ENCODE measurements at places on chromosomes 12 and 14.

DNA sequence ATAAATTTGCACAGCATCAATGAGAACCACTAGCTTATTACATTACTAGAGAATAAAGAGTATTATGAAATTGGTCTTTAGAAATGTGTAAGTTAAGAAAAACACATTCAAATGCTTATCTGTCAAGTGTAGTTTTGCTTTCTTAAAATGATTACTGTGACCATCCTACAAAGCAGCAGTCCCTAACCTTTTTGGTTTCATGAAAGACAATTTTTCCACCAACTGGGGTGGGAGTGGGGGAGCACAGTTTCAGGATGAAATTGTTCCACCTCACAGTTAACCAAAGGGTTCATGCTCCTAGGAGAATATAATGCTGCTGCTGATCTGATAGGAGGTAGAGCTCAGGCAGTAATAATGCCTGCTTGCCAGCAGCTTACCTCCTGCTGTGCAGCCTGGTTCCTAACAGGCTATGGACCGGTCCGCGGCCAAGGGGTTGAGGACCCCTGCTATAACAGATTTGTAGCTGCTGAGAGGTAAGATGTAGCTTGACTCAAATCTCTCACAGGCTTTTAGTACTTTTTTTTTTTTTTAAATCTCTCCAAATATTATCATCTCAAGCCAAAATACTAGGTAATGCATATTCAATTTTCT lies 45.4 kb downstream of the PPP4R3A start:
- DNase-seq: no peak

DNA sequence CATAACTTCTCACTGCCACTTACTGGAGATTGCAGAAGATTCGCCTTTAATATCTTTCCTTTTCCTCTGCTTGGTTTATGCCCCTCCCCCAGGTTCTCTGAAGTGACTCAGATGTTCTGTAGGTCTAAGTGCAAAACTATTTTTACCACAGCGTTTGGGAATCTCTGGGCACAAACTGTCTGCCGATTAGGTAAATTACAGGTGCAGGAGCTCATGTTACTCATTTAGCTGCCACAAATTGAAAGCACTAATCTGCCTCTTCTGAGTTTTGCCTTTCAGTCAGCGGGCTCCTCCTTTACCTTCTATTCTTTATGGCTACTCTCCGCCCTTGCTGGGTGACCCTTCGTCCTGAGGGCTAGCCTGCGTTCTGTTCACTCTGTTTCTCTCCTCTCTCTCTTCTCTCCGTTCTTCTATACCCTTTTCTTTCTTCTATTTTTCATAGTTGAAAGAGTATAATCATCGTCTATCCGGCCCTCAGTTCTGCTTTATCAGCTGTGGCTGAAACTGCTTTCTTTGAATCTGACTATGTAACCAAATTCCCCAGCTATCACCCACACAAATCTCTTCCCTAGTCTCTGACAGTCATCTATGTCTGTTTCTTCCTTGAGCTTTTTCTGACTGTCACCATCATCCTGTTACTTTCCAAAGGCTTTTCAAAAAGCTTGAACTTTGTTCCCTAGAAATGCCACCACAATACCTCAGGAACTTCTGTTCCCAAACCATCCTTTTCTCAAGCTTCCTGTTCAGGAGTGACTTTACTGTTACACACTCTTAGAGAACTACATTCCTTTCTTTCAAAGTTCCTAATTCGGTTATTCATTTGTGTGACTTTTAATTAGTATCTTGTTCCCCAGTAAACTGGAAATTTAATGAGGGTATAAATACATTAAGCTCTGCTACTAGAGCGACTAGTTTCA lies 4.3 kb upstream of the MYF6 start:
- DNase-seq: no peak

GRCh38 chr12:57195611-57196371 lies 20.8 kb upstream of the NXPH4 start:
- DNase-seq: no peak

- no peak for DNase-seq
Observed at GRCh38 chr12:99195474-99195873, 452.1 kb upstream of the GARIN6 start.

DNA sequence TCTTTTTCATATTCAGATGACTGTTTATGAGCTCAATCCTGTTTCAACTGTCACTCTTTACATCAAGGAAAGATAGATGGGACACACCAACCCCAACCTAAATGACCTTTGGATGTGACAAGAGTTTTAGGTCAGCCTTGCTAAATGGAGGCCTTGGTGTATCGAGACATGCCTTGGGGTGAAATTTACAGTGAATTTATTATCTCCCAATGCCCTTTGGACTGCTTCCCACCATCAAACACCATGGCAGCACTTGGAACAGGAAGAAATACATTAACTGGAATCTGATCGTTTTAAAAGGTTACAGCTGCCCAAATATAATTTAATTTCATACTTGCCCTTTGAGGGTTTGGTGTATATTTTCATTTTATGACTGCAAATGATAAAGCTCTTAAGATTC lies 327.6 kb downstream of the SOX5 start:
- no peak for DNase-seq

DNA sequence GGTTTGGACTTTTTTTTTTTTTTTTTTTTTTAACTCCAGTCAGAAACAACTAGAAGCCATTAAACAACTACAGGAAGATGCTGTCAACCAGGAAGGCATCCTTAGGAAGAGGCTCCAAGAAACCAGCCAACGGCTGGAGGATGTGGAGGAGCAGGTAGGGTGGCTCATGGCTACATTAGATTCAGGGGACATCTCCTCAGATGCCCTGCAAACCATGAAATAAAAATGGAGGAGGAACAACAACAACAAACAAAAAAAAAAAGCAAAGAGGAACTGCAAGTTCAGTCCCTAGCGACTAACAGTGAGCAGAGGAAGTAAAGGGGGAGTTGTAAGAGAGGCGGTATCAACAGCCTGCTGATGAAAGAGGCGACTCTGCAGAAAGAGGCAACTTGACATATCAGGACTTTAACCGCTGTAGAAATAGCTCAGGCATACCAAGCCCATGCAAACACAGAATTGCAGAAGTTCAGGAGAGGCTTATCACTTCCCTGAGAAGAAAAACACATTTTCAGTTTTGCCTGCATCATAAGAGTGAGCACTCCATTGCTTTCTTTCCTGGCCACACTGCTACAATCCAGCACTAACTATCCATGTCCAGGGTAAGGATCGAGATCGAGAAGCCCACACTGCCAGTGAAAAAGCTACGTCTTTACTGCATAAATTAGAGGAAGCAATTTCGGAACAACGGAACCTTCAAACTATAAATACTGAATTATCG lies 103.5 kb upstream of the BCAT1 start:
- peak; percentile 9 for DNase-seq

DNA sequence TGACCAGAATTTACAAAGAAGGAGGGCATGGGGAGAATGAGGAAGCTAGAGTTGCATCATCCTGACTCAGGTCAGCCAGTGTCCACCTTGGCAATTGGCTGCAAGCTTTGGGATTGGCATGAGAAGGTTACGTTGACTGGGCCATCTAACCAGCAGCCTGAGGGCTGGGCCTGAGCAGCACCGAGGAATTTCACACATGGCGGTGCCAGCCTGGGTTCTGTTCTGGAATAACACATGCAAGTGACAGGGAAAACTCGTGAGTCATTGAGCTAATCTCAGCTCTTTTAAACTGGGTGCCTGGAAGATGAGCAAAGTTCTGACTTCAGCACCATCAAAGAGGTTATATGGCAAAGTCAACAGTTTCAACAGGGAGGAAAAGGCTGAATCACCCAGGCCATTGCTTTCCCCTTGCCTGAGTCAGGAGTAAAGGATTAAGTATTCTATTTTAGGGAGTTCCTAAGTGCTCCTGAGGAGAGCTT lies 543.2 kb upstream of the TBX3 start:
- DNase-seq: no peak

DNA sequence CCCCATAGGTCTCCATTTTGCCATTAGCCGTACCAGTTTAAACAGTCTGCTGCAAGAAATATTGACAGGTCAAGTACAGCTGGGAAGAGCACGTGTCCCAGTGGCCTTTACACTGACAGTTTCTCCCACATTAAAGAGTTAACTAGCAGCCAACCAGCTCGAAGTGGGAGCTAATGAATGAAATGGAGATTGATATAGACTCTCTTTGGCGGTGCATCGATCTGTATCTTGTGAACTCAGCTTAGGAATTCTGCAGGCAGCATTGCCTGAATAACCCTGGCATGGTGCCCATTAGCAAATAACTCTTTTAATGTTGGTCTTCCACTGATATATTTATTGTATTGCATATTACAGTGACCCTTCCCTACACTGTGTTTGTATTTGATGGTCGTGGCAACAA lies 319.4 kb downstream of the EGLN3 start:
- DNase-seq: no peak

DNA sequence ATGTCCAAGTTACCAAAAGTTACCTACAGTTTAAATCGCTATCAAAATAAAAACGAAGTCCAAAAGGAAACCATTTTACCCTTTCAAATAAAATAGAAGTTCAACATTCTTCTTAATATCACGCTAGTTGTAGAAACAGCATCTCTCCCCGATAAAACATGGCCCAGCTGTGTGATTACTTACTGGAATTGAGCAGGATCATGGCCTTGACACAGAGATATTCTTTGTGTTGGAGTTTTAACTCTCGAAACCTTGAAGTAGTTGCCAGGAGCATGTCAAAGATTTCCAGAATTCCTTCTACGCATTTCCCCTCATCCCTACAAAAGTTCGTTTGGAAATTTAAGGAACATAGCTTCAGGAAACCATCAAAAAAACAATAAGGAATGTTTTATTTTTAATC lies 44.8 kb downstream of the ESR2 start:
- DNase-seq: no peak

GRCh38 chr12:3419558-3419957 lies 71.4 kb upstream of the PRMT8 start:
- DNase-seq: no peak

- no peak for DNase-seq
Observed at GRCh38 chr12:65015850-65016249, 105.3 kb downstream of the WIF1 start.

DNA sequence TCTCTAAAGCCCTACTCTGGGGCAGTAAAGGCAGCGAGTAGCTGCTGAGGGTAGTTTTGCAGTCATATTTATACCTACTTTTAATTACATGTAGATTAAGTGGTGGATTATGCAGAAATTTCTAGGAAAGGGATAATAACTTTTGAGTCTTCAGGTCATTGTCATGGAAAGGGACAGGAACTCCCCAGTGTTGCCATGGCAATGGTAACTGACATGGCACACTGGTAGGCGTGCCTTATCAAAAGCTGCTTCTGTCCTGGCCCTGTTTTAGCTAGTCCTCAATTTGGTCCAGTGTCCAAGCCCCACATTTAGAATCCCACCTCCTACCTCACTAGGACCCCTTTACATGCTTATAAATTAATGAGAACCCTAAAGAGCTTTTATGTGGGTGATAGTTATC lies 303.1 kb downstream of the VRK1 start:
- DNase-seq: no peak
